ENCODE measurements at places on chromosomes 2 and 18. TPM values are rescaled to one million over a fixed set of nuclear protein-coding genes. Genes with fewer than 3 reads are reported as not detected.

Gene CYTIP
- total RNA-seq = not detected

Gene FBXO15
- total RNA-seq = 0.21 TPM

Gene SPATA3
- not detected for total RNA-seq

Gene C2orf80
- total RNA-seq = not detected

GRCh38 chr2:221758076-221758475 is 186.0 kb upstream of the EPHA4 start:
- H3K27ac ChIP-seq = no peak overlapping the region
- no peaks in the 10 kb centered on the region for H3K27me3 ChIP-seq
- H3K36me3 ChIP-seq = no peaks in the 10 kb centered on the region
- no peak for DNase-seq
- H3K4me1 ChIP-seq = no peaks in the 10 kb centered on the region
- no peak overlapping the region for H3K4me3 ChIP-seq

DNA sequence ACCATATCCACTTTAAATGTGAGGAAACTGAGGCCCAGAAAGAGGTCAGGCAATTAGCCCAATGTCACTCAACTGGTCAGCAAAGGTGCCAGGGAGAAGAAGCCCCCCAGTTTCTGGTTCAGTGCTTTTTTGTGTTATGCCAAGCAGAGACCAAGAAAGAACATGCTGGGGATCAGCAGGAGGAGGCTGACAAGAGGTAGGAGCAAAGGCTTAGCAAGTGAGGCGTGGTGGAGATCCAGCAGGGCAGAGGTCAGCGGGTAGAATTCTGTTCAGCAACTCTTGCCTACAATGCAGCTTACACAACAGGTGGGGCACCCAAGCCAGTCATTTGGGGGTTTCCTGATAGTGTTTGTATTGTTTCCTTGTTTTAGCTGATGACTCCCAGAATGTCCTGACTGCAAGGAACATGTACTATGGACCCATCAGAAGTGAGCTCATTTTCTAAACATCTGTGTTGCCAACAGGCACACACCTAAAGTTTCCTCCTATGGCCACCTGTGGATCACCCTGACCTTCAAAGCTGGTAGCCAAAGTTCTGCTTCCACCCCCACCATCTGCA is 28.2 kb downstream of the LPIN2 start:
- H3K4me3 ChIP-seq = no peak overlapping the region
- no peaks in the 10 kb centered on the region for H3K27me3 ChIP-seq
- no peak for DNase-seq
- no peaks in the 10 kb centered on the region for H3K36me3 ChIP-seq
- peaks cover 28% of the 10 kb centered on the region for H3K4me1 ChIP-seq
- no peak overlapping the region for H3K27ac ChIP-seq

- no peak overlapping the region for H3K4me3 ChIP-seq
- H3K27me3 ChIP-seq = no peaks in the 10 kb centered on the region
- H3K27ac ChIP-seq = no peak overlapping the region
- DNase-seq = no peak
These were observed 186.5 kb upstream of the ID2 start for GRCh38 chr2:8495189-8495989.

DNA sequence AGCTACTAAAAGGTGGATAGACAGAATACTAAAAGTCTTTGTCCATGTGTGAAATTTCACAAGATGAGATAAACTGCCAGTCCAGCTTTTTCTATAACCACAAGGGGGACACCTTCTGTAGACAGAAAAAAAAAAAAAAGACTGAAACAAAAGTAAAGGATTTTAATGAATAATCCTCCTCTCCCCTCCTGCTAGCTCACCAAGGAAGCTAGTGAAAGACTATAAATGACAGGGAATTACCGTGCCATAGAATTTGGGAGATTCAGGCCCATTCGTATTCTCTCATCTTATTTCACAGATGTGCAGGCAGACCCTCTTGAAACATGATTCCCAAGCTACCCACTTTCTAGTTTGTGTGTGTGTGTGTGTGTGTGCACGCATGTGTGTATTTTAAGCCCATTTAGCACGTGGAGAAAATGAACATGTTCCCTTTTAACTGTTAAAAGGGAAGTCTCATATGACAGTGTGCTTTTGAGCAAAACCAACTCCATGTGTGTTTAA is 36.3 kb upstream of the SLC8A1 start:
- H3K4me1 ChIP-seq = no peaks in the 10 kb centered on the region
- peak; percentile 52 for DNase-seq
- no peaks in the 10 kb centered on the region for H3K36me3 ChIP-seq
- no peak overlapping the region for H3K4me3 ChIP-seq

- no peak overlapping the region for H3K27ac ChIP-seq
- H3K36me3 ChIP-seq = no peaks in the 10 kb centered on the region
- no peaks in the 10 kb centered on the region for H3K4me1 ChIP-seq
- no peak overlapping the region for H3K4me3 ChIP-seq
These were observed 47.4 kb downstream of the TRPM8 start for GRCh38 chr2:233964581-233964980.

GRCh38 chr2:71423817-71424420 is 29.4 kb upstream of the DYSF start:
- peaks cover 40% of the 10 kb centered on the region for H3K36me3 ChIP-seq
- no peak for DNase-seq
- no peak overlapping the region for H3K4me3 ChIP-seq
- no peaks in the 10 kb centered on the region for H3K4me1 ChIP-seq
- no peak overlapping the region for H3K27ac ChIP-seq

GRCh38 chr2:104444889-104445288 is 409.0 kb upstream of the POU3F3 start:
- no peaks in the 10 kb centered on the region for H3K4me1 ChIP-seq
- no peaks in the 10 kb centered on the region for H3K27me3 ChIP-seq
- H3K36me3 ChIP-seq = no peaks in the 10 kb centered on the region
- H3K4me3 ChIP-seq = no peak overlapping the region
- no peak for DNase-seq
- no peak overlapping the region for H3K27ac ChIP-seq

GRCh38 chr18:45441110-45441847 is 174.0 kb upstream of the SLC14A2 start:
- H3K4me3 ChIP-seq = no peak overlapping the region
- no peak overlapping the region for H3K27ac ChIP-seq
- H3K36me3 ChIP-seq = no peaks in the 10 kb centered on the region
- DNase-seq = peak; percentile 24

DNA sequence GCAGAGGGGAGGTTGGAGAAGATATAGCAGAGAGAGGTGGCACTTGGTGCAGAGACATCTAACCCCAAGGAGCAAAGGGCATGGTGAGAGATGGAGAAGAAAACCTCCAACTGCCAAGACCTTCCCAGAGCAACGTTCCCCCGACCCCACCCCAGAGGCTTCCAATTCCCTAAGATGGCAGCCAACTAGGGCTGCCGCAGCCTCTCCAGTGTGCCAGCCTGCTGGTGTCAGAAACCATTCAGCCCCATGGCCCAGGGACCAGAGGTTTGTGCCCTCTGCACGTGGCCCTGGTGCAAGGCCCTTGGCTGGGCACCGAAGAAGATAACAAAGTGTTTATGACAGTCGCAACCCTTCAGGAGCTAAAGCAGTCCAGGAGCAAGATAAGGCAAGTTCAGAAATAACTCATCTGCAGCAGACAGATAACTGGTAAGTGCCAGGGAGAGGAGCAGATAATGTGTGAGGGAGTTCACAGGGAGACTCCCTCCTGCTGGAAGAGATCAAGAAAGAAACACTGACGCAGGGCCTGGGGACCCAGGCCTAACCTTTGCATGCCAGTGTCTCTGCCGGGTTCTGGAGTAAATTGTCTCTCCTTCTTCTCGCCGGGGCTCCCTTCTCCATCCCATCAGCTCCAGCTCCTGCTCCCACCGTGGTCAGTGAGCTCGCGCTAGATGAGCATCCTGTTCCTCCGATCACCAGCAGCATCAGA is 66.1 kb upstream of the ID2 start:
- H3K36me3 ChIP-seq = no peaks in the 10 kb centered on the region
- no peaks in the 10 kb centered on the region for H3K4me1 ChIP-seq

- peak; percentile 45 for DNase-seq
- no peaks in the 10 kb centered on the region for H3K36me3 ChIP-seq
- no peaks in the 10 kb centered on the region for H3K27me3 ChIP-seq
- no peak overlapping the region for H3K4me3 ChIP-seq
- no peak overlapping the region for H3K27ac ChIP-seq
These were observed 273.3 kb downstream of the TCF4 start for GRCh38 chr18:55314615-55315237.

DNA sequence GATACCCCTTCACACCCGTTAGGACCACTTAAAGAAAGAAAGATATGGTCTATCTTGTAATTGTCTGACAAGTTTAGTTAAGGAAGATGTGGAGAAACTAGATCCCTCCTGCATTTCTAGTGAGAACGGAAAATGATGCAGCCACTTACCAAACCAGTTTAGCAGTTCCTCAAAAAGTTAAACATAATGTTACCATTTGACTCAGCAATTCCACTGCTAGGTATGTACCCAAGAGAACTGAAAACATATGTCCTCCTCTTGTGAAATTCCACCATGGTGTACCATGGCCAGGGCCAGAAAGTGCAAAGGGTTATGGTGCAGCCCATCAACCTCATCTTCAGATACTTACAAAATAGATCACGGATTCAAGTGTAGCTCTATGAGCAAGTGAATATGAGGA is 79.0 kb upstream of the ID2 start:
- H3K27ac ChIP-seq = no peak overlapping the region
- no peaks in the 10 kb centered on the region for H3K36me3 ChIP-seq
- DNase-seq = no peak
- no peaks in the 10 kb centered on the region for H3K4me1 ChIP-seq
- H3K27me3 ChIP-seq = no peaks in the 10 kb centered on the region

DNA sequence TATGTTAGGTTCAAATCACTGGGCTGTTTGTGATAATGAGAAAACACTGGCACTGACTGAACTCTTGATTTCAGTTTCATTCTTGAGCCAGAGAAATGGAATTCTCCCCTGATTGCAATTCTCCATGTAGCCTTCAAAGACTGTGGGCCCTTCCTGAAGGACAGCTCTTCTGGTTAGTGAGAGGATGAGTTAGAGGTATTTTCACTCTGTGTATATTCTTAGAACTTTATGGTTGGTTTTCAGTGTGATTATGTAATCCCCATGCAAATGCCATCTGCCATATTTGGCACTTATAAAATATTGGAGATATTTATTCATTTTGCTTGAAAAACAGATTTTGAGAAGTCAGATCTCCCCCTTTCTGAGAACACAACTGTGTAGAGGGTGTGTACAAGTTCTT is 323.7 kb downstream of the SLC4A3 start:
- DNase-seq = no peak
- no peak overlapping the region for H3K27ac ChIP-seq
- H3K36me3 ChIP-seq = no peaks in the 10 kb centered on the region
- H3K4me1 ChIP-seq = no peaks in the 10 kb centered on the region
- H3K27me3 ChIP-seq = no peaks in the 10 kb centered on the region
- no peak overlapping the region for H3K4me3 ChIP-seq

DNA sequence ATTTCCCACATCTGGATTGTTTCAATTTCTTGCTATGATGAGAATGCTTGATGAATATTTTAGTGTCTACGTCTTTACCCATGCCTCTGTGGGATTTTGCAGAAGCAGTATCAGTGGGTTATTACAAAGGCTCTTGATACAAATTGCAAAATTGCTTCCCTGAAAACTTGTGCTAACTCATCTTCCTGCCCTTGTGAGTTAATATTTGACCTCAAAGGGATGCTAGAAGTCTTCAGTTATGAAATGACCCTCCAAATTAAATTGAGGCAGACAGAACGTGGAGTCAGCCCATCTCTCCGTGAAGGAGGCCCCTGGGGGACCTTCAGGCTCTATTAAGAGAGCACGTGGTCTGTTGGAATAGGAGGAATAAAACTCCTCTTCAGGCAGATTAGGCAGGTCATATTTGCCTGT is 239.2 kb upstream of the HS6ST1 start:
- DNase-seq = no peak
- H3K27ac ChIP-seq = no peak overlapping the region
- no peak overlapping the region for H3K4me3 ChIP-seq
- no peaks in the 10 kb centered on the region for H3K36me3 ChIP-seq
- H3K27me3 ChIP-seq = no peaks in the 10 kb centered on the region

- peak; percentile 72 for DNase-seq
- H3K27me3 ChIP-seq = peaks cover 18% of the 10 kb centered on the region
- peaks cover 30% of the 10 kb centered on the region for H3K4me1 ChIP-seq
- peak overlapping the region; percentile 66 for H3K4me3 ChIP-seq
- H3K27ac ChIP-seq = no peak overlapping the region
These were observed 1.9 kb downstream of the DNMT3A start for GRCh38 chr2:25339791-25340180.

All from GM23338 (cell line).